T-helper 22 cell (primary cell): ENCODE measurements at places on chromosomes 5 and 9.

DNA sequence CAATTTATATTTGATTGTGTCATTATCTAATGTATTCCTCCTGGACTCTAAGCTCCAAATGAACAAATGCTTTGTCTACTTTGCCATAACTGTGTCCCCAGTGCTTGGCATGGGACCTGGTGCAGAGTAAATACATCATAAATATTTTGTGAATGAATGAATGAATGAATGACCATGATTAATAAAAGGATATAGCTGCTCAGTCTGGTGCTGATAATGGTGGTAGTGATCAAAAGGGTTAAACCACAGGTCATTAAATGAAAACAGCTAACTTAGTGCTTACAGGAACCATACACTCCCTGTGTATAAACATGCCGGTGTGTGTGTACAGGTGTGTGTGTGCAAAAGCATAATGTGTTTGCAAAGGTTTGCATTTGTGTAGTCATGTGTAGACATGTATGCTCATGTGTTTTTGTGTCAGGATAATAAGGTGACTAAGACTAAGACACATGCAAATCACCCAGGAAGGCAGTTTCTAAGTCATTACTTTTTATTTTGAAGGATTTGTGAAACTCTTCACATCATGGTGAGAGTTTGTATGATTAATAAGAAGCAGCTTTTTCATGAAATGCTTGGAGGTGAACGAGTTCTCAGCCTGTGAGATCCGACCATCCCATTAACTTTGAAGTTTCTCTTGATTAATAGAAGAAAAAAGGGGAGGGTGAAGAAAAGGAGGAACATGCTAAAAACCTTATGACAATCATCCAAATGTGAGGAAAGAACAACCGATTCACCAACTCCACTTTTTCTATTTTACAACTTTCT is 24.6 kb downstream of the SPARC start:
- no peak for DNase-seq

GRCh38 chr9:93130861-93131481 is 3.1 kb downstream of the NINJ1 start:
- no peak for DNase-seq

GRCh38 chr5:96384353-96384752 is 48.7 kb downstream of the PCSK1 start:
- no peak for DNase-seq

GRCh38 chr9:135562235-135562745 is 734 bp downstream of the PAEP start:
- DNase-seq: no peak

DNA sequence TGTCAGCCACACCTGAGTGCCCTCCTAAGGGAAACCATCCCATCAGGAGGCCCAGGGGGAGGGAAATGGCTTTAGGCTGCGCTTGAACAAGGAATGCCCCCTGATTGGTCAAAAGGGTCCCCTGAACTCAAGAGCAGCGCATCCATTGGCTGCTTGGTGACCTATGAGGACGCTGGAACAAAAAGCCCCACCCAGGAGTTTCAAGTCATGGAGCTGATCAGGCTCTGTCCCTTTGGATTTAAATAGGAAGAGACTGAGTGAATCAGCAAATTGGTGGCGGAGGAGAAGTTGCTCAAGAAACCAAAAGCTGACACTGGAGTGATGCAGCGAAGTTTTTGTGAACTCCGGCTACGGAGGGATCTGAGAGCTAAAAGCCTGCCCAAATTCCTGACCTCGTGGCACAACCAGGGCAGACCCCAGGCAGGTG is 66.7 kb downstream of the SMIM23 start:
- no peak for DNase-seq

GRCh38 chr5:157479612-157480510 is 19.8 kb downstream of the NIPAL4 start:
- no peak for DNase-seq

GRCh38 chr9:92964607-92965060 is 17.3 kb downstream of the FGD3 start:
- no peak for DNase-seq

- DNase-seq: no peak
These were observed 619 bp upstream of the APC start for GRCh38 chr5:112737070-112737462.

DNA sequence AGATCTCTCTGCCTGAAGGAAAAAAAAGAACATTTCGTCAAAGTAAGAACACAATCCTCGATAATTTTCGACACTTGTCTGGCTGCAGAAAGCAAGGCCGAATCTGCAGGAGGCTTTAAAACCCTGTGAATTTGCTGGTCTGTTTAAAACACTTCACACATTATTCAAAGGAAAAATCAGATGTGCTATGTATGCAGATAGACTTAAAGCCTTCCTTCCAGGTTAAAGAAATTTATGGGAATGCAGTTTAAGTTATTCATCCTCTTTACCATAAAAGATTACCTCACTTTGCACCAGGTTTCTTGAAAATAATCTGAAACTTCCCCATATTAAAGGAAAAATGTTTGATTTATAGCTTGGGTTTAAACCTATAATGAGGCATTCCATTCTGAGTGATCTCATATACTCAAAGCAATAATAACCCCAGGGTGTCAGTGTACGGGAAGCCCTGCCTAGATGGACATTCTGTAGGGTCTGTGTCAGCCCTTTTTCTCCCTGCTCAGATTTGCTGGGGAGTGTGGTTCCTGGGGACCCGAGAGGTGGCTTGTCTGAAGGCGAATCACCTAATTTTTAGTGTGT is 323.5 kb upstream of the SLC24A2 start:
- DNase-seq: no peak

GRCh38 chr5:112534611-112535255 is 115.7 kb upstream of the EPB41L4A start:
- no peak for DNase-seq

GRCh38 chr9:14281136-14281795 is 32.7 kb downstream of the NFIB start:
- no peak for DNase-seq

- DNase-seq: no peak
These were observed 1046.2 kb downstream of the CDH12 start for GRCh38 chr5:21806943-21807342.
